Fibroblast of skin of right biceps (primary cell): ENCODE measurements at places on chromosomes 11 and 22.

DNA sequence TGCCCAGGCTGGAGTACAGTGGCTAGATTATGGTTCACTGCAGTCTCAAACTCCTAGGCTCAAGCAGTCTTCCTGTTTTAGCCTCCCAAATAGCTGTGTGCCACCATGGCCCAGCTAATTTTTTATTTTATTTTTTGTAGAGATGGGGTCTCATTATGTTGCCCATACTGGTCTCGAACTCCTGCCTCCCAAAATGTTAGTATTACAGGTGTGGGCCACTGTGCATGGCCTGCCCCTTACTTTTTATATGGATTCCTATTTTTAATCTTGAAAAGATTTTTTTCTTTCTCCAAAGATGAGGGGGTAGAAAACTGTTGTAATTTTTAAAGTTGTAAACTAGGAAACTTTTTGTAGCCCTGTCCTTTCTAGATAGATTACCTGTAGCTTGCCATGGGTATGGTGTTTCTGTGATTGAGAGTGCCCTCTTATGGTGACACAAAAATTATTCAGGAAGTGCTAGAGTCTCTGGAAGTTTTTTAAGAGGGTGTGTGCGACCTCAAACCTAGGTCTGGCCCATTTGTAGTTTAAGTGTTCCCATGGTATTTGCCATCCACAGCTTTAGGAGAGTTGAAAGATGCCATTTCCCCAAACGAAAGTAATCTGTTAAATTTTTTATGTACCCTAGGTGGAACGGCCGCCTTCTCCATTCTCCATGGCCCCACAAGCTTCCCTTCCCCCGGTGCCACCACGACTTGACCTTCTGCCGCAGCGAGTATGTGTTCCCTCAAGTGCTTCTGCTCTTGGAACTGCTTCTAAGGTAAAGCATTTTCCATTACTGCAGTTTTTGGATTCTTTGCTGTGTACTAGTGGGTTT is 32.4 kb downstream of the MCAM start:
- peak; percentile 52 for DNase-seq

- no peak for DNase-seq
Observed at GRCh38 chr11:96508861-96509260, 119.0 kb downstream of the JRKL start.

DNA sequence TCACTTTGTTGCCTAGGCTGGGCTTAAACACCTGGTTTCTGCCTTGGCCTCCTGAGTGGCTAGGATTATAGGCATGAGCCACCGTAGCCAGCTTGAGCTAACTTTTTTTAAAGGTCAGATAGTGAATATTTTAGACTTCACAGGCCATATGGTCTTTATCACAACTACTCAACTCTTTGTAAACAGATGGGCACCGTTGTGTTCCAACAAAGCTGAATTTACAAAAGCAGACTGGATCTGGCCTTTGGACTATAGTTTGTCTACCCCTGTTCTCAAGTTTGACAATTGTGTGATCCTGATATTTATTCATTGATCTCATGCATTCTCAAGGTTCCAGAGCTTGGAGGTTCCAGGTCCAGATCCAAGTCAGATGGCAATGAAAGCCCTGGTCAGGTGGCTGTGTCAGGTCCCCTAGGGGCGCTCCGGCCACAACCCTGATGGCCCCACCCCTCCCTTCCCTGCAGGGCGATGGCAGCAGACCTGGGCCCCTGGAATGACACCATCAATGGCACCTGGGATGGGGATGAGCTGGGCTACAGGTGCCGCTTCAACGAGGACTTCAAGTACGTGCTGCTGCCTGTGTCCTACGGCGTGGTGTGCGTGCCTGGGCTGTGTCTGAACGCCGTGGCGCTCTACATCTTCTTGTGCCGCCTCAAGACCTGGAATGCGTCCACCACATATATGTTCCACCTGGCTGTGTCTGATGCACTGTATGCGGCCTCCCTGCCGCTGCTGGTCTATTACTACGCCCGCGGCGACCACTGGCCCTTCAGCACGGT is 15.8 kb downstream of the P2RY2 start:
- no peak for DNase-seq

GRCh38 chr11:121777056-121777455 is 324.3 kb upstream of the SORL1-AS1 start:
- peak; percentile 59 for DNase-seq

DNA sequence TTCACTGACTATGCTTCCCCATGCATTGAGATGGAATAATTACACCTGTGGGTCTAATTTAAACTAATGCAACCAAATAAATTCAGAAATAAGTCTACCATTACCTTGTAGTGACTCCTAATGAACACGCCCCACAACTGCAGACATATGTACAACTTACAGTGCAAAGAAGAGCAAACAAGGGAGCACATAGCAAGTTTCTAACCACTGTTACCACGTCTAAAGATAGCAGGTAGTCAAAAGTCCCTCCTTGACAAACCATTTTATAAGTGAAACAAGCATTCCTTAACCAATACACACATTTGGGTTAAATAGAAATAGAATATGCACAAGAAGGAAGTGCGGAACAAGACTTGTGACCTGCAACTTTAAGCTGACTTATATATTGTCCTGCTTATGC is 20.6 kb downstream of the PHF21A start:
- no peak for DNase-seq

DNA sequence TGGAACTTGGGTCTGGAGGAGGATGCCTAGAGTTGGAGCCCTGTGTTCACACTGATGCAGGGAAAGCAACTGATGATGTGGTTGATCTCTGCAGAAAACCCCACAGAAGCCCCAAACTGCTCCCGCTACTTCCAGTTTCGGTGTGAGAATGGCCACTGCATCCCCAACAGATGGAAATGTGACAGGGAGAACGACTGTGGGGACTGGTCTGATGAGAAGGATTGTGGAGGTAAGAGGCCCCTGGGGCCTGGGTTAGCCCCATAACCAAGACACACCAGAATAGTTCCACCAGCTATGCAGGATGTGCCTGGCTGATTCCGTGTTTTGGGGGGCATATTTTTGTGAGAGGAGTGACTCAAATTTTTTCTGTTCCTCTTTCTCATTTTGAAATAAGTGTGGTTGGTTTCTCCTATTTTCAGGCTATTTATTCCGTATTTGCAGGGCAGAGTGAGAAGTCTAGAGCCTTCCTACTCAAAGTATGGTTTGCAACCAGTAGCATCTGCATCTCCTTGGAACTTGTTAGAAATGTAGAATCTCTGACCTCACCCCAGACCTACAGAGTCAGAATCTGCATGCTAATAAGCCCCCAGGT is 137.3 kb upstream of the SORL1-AS1 start:
- no peak for DNase-seq

DNA sequence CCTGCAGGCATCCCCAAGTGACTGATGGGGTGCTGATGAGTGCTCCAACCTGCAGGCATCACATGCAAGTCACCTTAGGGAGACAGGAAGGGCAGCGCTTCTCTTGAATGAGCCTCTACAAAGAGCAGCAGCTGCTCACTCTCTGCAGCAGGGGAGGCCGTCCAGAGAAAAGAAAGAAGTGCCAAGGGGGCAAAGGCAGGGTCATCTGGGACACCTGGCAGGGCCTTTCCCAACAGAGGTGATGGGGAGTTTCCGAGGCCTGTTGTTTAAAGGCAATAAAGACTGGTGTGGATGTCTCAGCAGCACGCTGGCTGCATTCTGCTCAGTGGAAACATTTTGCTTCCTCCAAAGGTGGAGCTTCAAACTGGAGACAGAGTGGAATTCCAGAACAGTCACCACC is 113.7 kb downstream of the ETS1 start:
- DNase-seq = no peak

- DNase-seq = no peak
Observed at GRCh38 chr11:34929794-34930763, 13.7 kb downstream of the PDHX start.

DNA sequence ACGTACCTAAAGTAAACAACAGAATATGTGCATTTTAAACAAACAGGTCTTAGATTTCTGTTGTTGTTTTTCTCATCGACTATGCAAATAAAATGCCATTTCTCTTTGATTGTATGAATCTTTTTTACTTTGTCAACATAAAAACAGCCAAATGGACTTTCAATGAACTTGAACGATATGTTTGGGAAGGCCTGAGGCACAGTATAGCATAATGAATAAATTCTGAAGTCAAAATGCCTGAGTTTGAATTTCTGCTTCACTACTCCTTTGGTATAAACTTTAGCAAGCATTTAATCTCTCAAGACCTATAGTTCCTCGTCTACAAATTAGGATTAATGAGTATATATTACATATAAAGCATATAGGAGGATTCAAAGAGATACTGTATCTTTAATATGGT is 1369.9 kb upstream of the TENM4 start:
- DNase-seq = no peak

GRCh38 chr11:10695833-10696232 is 2.3 kb upstream of the IRAG1 start:
- DNase-seq = no peak

GRCh38 chr11:77090046-77090372 is 12.6 kb upstream of the OMP start:
- no peak for DNase-seq

- DNase-seq = no peak
Observed at GRCh38 chr11:121134741-121135312, 33.8 kb downstream of the TECTA start.

- no peak for DNase-seq
Observed at GRCh38 chr11:98734686-98735085, 286.1 kb upstream of the CNTN5 start.

DNA sequence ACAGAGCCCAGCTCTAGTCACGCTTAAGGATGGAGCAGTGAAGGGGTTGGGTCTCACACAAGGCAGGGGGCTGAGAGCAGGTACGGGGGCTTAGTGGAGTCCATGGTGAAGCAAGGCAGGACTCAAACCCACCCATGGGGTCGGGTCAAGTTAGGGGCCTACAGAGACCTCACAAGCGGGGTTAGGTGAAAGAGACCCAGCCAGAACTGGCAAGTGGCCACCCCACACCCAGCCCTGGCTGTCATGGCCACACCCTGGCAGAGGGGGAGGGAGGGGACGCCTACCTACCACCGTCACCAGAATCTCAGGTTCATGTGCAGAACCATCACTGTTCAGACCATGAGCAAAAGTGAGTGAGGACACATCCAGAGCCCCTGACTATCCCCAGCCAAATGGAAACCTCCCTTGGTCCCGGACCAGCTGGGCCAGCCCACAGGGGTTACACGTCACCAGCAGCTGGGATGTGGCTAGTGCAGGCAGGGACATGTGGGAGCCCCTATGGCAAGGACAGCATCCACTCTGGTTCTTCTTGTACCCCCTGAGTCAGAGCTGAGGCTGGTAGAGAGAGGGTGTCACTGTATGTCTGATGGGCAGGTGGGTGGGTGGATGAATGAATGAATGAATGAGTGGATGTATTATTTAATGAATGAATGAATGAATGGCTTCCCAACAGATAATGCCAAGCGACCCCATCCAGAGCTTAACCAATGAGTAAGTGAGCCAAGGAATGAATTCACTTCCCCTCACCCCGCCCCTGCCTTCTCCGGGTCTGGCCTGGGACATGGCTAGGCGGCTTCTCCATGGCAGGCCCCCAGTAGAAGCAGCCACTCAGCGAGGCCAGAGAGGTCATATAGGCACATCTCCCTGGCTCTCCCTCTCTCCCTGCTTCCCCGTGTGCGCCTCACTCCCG is 681.6 kb downstream of the TBC1D22A start:
- DNase-seq = no peak

DNA sequence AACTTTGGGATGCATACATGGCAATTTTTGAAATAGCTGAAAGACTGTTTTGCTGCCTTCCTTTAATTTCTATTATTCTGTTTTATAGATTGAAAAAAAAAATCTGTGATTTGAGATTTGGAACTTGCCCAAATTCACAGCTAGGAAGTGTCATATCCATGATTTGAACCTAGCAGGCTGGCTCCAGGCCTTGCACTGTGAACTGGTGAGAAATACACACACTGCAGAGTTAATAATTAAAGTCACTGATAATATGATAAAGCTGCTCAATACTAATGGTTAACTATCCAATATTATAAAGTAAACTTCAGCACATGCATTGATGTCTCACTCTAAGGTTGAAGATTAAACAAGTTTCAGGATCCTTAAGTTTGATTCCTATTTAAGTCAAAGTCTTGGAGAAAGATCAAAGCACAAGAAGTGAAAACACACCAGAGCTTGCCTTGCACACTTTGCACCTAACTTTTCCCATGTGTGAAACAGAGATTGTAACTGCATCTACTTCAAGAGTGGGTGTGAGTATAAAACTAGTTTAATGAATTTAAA is 150.6 kb upstream of the CCDC179 start:
- DNase-seq = no peak

- no peak for DNase-seq
Observed at GRCh38 chr22:30192427-30192826, 54.1 kb downstream of the LIF start.

GRCh38 chr11:83151274-83151977 is 5.5 kb upstream of the PCF11 start:
- DNase-seq = no peak

DNA sequence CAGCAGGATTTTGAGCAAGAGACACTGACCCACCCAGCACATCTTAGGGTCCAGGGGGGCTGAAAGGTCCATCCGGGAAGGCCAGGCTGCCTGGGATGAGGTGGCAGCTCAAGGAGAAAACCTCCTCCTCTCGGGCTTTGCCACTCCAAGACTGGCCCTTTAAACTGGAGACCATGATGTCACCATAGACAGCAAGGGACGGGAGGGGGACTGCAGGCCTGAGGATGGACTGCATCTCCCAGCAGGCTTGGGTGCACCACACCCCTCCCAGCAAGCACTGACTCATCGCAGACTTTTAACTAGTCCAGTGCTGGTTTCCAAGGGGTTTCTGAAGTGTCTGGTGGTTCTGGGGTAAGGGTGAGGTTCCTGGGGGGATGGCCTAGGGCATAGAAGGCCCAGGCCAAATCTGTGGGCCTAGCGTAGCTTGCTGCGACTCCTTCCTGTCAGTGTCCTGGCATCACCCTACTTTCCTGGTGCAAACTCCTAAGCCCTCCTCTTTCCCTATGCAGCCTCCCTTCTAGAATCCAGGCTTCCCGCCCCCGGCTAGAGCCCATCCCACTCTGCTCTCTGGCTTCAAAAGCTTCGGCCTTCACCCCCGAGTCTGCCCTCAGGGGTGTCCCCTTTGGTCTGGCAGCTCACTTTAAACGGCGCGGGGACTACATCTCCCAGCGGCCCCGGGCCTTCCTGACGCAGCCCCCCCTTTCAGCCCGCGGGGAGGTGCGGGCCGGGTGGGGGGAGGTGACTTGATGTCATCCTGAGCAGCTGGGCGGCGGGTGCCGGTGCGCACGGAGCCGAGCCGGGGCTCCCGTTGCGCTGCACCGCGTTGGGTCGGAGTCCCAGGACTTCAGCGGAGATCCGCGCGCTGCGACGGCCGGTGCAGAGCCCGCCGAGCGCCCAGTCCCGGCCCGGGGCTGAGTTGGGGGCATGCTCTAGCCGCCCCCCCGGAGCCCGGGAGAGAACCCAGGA is at the start of gene PPP2R5B:
Gene PPP2R5B (plus strand): TSS at position 746 of the 966 bp plus-strand sequence. CDS start 1,046 bp downstream, outside the sequence.
- DNase-seq = peak; percentile 95

GRCh38 chr11:68013611-68014156 is 3.6 kb downstream of the ALDH3B1 start:
- no peak for DNase-seq
